Activated naive CD8-positive, alpha-beta T cell treated with anti-CD3 and anti-CD28 coated beads, Interleukin-2, amount 50 U/mL, for 16 hours (primary cell): ENCODE measurements at places on chromosomes 5 and 9.

- DNase-seq = no peak
These were observed 257.0 kb downstream of the TMEM232 start for GRCh38 chr5:110469486-110469885.

DNA sequence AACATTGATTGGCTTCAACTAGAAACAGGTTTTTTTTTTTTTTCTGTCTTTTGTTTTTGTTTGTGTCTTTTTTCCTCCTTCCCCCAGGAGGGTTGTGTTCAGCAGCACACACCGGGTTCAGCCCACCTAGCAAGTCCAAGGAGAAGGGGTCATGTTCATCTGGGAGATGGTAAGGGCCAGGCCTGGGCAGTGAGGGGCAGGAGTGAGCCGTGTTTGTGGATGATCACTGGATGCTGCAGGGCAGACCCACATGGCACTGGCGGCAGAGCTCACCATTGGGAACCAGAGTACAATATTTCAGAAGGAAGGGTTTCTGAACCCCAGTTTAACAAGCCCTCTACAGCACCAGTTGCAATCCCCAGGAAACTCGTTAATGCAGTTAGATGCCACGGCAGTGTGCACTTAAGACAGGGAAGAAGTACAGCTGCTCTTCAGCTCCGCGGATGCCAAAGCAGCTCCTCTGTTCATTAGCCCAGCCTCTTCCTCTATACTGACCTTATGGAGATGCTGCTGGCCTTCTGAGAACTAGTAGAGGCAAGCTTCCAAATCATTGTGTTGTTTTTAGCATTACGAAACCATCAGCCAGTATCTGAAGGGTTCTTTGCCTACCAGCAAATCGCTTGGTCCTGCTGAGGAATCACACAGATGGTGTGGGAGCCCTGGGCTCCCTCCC lies 508.2 kb upstream of the WWC1 start:
- no peak for DNase-seq

GRCh38 chr5:133072021-133072420 lies 20.2 kb downstream of the HSPA4 start:
- DNase-seq = no peak

DNA sequence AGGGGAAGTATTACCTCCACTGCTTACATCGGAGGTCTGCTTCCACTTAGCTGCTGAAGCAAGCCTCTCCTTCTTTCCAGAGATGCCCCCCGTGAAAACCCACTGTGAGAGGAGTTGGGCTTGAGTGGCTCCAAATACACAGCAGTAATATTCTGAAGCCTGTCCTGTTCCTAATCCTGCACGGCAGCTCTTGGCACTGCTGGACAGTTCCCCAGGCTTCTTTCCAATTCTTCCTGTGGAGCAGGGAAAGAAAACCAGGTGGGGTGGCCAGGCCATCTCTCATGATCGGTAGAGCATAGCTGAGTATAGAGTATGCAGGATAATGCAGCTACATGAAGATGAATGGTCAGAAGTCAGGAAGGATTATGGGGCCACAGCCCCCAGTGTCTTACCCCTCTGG lies 335.3 kb downstream of the MARCHF11 start:
- DNase-seq = no peak

- no peak for DNase-seq
These were observed 18.4 kb upstream of the ISCA1 start for GRCh38 chr9:86300701-86301100.

- no peak for DNase-seq
These were observed 209.1 kb downstream of the CD180 start for GRCh38 chr5:66987540-66987939.

GRCh38 chr5:175679411-175679810 lies 21.5 kb downstream of the HRH2 start:
- DNase-seq = no peak

GRCh38 chr9:70291446-70291845 lies 32.7 kb downstream of the SMC5 start:
- DNase-seq = no peak

DNA sequence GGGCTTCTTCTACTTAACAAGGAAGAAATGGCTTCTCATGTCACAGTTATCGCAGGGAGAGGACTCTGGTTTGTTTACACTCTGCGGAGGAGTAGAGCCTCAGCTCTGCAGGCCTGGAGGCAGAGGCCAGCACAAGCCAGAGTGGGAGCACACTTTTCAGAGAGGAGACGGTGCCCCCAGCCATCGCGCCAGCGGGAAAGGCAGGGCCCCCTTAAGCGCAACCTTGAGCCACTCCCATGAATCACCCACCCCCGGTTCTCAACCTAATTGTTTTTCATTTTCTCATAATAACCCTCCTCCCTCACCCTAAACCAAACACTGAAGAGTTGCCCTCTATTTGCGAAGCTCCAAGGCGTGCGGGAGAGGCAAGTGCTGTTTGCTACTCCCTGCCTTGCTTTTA lies 208.4 kb upstream of the TBCA start:
- no peak for DNase-seq

- no peak for DNase-seq
These were observed 3.8 kb downstream of the BRINP1 start for GRCh38 chr9:119365291-119366027.

GRCh38 chr5:65013166-65013565 lies 244.4 kb downstream of the CWC27 start:
- no peak for DNase-seq
